ENCODE measurements at places on chromosomes 3 and 15.

GRCh38 chr3:189983612-189984011 lies 137.1 kb downstream of the P3H2 start:
- no peak for DNase-seq

GRCh38 chr3:66475386-66476020 lies 25.3 kb downstream of the LRIG1 start:
- no peak for DNase-seq

DNA sequence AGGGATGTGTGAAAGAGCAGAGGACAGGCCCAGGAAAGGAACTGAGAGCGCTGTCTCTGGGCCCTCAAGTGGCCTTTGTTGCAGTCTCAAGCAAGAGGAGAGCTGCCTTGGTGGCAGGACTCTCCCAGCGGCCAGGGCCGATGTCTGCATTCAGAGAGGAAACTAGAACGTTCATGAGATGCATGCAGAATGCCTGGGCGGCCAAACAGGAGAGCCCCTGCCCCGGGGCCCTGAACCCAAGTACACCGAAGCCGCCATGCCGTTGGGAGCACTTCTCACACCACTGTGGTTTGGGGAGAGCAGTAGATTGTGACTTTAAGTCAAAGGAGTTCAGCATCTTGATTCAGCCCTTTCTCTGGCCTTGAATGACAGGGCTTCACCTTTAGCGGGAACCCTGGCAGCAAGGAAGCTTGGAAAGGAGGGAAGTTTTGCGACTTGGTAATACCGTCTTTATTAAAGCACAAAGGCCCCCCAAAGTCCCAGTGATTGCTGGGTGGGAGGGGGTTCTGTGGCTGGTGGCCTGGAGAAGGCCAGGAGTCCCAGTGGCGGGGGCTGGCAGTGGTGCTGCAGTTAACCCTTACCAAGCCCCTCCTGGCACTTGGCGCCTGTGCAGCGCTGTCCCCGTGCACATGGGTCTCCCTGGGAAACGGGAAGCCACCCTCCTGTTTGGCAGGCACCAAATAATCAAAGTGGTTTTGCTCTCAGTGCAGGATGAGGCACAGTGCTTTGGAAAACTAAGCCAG lies 36.2 kb downstream of the SLC6A11 start:
- no peak for DNase-seq

GRCh38 chr3:59820352-59820934 lies 770.6 kb upstream of the CFAP20DC start:
- DNase-seq, result no peak
